Muscle of arm (tissue), 14 donors: ENCODE measurements at places on chromosomes 1 and 21.

DNA sequence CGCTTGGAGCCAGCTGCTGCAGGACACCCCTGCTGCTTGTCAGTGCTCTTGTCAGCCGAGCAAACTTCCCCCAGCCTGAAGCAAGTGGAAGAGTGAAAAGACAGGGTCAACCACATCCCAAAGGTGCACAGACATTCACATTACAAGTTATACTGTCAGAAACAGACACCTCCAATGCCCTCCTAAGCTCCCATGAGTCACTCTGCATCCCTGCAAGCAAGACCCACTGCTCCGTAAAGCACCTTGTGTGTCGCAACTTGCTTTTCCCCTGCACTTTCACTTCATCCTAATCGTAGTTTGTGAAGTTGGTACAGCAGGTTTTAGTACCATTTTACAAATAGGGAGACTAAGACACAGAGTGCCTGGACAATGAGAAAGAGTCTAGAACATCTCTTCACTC is 51.1 kb downstream of the KCNH1 start:
- no peak for DNase-seq

DNA sequence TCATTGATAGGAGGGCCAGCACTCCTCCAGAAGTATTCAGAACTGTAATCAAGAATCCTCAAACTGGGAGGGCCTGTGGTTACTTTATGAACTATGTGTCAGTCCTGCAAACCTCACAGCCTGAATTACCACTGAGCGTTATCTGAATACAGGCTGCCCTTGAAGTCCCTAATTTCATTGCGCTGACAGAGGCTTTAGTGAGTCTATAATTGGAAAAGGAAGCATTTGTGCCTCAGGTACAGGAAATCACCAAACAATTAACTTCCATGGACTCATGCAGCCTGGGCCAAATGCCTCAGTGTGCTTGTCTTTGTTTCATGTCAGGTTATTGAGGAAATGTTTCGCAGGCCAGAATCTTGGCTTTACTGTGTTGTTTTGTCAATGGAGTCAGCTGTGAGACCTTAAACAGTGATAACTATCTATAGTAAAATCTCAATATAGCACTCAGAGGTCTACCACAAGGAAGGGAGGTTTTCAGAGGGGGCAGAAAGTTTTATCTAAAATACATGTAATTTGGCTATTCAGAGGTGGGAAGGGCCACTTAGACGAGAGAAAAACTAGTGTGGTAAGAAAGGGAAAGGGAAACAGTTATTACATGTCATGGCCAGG is 32.9 kb upstream of the DOCK7 start:
- DNase-seq: no peak

- no peak for DNase-seq
These were observed at the start of gene TNFRSF8 for GRCh38 chr1:12063141-12064072. TSS of gene TNFRSF8 (plus strand) at chr1:12063303. CDS start at chr1:12063599, 296 bp downstream.

DNA sequence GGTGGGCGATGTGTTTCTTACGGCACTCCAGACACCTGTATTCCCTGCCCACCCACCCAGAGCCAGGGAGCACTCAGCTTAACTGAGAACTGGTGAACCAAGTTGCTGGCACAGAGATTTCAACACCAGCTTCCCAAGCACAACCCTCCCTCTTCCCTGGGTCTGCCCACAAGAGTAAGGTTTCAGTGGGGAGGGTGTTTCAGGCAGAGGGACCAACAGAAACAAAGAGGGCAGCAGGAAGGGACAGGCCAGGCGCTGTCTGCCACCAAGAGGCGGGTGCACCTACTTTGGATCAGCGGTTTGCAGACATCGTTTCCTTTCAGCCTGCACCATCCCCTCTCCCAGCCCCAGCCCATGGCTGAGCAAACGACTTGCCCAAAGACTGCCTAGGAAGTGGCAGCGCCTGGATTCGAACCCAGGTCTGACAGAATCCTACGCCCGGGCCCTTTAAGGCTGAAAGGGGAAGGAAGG is 21.9 kb upstream of the ALDH4A1 start:
- DNase-seq: no peak

DNA sequence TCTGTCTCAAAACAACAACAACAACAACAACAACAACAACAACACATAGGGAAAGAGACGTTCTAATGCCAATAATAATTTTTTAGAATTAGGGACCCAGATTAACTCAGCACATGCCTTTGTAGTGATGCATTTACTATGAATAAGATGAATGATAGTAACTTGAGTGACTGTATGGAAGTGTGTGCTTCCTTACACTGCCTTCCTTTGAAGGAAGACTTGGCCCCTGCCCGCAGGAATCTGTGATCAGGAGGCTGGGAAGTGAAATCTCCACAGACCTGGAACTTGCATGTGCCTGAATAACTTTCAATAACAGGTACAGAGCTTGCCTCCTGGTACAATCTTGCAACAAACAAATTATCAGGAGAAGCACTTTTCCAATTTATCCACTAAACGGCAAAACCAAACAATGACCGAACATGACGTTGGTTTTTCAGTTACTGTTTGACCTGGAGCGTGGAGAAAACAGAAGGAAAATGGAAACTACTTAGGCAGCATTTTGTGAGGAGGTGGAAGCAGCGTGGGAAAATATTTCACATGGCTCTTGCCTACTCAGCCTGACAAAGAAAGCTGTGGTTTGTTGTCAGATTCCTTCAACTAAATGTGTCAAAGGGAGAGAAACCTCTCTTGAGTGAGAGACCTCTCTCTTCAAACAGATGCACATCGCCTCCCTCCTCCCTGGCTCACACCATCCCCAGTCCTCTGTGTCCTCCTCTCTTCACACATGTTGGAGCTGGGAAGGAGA is 10.1 kb upstream of the ABCA4 start:
- no peak for DNase-seq

DNA sequence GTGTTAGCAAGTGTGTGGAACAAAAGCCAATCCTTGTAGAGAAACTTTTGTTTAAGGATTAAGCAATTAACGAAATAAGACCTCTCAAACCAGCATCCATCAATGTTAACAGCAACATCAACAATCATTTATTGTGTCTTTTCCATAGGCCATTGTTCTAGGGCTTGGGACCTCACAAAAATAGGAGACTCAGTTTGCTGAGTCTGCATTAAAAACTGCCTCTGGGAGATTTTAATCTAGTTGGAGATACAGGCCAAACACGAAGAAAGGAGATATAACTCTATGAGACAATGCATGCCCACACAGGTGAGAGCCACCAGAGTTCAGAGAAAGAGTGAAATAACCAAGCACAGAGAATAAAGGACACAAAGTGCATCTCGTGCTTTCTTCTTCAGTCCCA is 14.4 kb upstream of the SELP start:
- no peak for DNase-seq

DNA sequence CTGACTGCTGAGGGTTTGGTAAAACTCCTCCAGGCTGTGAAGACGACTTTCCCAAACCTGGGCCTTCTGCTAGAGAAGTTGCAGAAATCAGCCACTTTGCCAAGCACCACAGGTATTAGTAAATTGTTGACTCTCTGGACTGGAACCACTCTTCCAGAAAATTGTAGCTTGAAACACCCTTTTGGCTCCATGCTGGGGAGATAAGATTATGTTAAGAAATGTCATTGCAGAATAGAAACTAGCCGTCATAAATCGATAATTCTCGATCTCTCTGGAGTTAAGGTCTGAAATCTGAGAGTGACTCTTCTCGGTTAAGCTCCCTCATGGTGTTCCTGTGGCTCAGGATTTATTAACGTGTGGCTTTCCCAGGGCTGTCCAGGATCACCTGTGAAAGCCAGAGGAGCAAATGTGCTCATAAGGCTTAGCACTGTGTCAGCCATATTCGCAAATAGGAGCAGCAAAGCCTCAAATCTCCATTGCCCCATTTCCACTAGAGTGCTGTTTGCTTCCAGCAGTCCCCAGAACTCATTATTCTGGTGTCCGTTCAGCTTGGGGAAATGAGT is 54.6 kb downstream of the ZBTB40 start:
- no peak for DNase-seq

- no peak for DNase-seq
These were observed 193.4 kb upstream of the FGGY start for GRCh38 chr1:59103457-59103856.

DNA sequence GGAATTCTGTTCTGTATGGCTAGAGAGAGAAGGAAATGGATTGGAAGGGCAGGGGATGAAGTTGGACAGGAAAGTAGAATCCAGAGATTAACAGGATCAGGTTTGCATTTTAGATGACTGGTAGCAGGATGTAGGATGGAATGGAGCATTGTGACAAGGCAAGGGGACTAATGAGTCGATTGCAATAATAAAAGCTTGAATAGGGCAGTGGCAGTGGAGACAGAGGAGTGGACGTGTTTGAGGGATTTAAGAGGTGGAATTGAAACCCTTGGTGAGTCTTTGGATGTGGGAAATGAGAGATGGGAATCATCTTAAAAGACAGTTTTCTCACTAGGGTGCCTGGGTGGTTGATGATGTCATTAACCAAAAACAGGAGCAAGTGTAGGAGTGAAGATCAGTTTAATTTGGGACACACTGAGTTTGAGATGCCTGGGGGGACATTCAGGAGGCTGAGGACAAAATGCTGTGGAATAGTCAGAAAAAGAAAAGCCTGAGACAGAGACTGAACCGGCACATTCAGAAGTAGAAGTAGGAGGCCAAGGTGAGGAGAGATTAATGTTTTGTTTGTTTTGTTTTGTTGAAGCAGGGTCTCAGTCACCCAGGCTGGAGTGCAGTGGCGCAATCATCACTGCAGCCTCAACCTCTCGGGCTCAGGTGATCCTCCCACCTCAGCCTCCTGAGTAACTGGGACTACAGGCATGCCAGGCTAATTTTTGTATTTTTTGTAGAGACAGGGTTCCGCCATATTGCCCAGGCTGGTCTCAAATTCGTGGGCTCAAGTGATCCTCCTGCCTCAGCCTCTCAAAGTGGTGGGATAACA is 29.1 kb upstream of the C1orf146 start:
- no peak for DNase-seq

- no peak for DNase-seq
These were observed 1145.3 kb upstream of the B3GALT2 start for GRCh38 chr1:194331758-194332157.

- DNase-seq: no peak
These were observed 1.3 kb downstream of the PRDM16 start for GRCh38 chr1:3070309-3070643.

GRCh38 chr1:19310720-19311502 is 1.0 kb downstream of the AKR7A2 start:
- DNase-seq: no peak

- no peak for DNase-seq
These were observed 104.8 kb downstream of the DMRTA2 start for GRCh38 chr1:50318428-50318827.

GRCh38 chr1:210132582-210132981 is 100.0 kb upstream of the SERTAD4 start:
- peak; percentile 44 for DNase-seq

GRCh38 chr1:20093940-20094391 is 24.0 kb downstream of the PLA2G5 start:
- DNase-seq: no peak

DNA sequence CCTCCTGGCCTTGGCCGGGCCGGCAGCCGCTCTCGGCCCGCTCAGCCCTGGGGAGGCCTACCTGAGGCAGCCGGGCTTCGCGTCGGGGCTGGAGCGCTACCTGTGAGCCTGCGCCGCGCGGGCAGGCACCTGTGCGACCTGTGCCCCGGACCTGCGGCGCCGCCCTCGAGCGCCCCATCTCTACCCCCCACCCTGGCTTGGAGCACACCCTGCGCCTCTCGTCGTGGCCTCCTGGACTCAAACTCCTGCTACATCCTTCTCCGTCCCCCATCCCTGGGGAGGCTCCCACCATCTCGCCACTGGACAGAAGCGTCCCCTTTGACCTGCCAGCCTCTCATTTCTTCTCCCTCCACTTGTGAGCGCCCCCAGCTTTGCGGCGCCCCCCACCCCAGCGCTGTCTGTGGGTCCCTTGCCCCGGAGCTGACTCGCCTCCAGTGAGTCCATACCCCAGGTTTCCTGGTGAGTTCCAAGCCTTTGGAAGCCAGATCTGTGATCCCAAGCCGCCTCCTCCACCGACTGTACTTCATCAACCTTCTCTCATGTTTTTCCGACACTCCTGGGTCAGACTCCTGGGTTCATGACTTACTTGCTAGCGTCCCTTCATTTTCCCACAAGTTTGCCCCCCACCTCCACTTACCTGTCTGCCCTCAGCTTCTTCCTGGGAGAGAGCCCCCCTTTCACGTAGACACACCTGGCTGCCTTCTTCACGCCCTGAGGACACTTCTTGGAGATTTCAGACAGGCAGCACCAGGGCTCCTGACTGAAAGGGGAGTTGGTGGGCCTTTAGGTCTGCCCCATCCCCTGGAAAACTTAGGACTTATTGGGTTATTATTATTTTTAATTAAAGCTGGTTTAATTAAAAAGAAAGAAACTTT is 1.3 kb downstream of the FOXE3 start:
- no peak for DNase-seq

- DNase-seq: no peak
These were observed 10.4 kb downstream of the PTGFR start for GRCh38 chr1:78501203-78501602.

DNA sequence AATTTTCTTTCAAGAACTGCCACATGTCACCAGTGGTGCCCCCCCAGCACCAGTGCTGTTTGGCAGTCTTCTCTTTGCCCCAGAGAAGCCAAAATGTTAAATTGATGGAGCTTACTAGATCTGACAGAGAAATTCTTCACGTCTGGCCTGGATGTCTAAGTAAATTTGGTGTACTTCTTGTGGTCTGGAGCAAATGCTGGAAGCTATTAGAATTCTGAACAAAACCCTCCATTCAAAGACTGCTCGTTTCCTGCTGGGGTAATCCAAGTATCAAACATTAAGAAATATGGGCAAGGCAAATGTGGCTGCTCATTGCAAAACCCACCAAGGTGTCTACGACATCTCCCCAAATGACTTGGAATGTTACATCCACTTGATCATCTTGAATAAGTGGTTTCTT is 92.3 kb downstream of the ROR1 start:
- no peak for DNase-seq

GRCh38 chr1:161999301-162000052 is 24.2 kb downstream of the OLFML2B start:
- no peak for DNase-seq
